ENCODE measurements at places on chromosomes 5 and 9.

- no peaks in the 10 kb centered on the region for H3K36me3 ChIP-seq
- no peak for DNase-seq
- no peak overlapping the region for H3K4me3 ChIP-seq
- H3K27me3 ChIP-seq = no peaks in the 10 kb centered on the region
- H3K4me1 ChIP-seq = no peaks in the 10 kb centered on the region
Observed at GRCh38 chr5:105508519-105508918, 1945.9 kb upstream of the NUDT12 start.

- H3K36me3 ChIP-seq = no peaks in the 10 kb centered on the region
- DNase-seq = peak; percentile 73
- H3K27me3 ChIP-seq = no peaks in the 10 kb centered on the region
- no peak overlapping the region for H3K4me3 ChIP-seq
- peaks cover 66% of the 10 kb centered on the region for H3K4me1 ChIP-seq
- H3K27ac ChIP-seq = peak overlapping the region; percentile 97
Observed at GRCh38 chr9:121278477-121279261, 10.7 kb downstream of the GSN start.

- DNase-seq = no peak
- no peaks in the 10 kb centered on the region for H3K36me3 ChIP-seq
- no peak overlapping the region for H3K4me3 ChIP-seq
Observed at GRCh38 chr9:118538959-118539358, 830.3 kb downstream of the BRINP1 start.

DNA sequence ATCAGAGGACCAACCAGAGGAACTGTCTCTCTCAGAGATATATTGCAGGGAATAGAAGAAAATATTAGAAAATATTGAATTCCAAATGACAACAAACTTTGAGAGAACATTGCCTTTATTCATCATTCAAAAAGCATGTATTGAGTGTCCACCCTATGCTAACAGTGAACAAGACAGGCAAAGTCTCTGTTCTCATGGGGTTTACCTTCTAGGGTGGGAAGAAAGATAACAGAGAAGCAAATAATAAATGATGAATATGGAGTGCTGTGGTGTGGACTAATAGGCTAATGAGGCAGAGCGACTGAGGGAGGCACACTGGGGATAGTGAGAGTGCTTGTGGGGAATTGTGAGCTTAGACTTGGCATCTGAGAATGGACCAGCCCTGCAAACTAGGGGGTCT is 43.4 kb upstream of the SHB start:
- no peaks in the 10 kb centered on the region for H3K36me3 ChIP-seq
- H3K27me3 ChIP-seq = no peaks in the 10 kb centered on the region
- H3K27ac ChIP-seq = no peak overlapping the region
- no peak for DNase-seq
- no peaks in the 10 kb centered on the region for H3K4me1 ChIP-seq

All from upper lobe of left lung (tissue), 6 donors.